NCI-H2081 (cell line): ENCODE measurements at places on chromosomes 12 and 14.

DNA sequence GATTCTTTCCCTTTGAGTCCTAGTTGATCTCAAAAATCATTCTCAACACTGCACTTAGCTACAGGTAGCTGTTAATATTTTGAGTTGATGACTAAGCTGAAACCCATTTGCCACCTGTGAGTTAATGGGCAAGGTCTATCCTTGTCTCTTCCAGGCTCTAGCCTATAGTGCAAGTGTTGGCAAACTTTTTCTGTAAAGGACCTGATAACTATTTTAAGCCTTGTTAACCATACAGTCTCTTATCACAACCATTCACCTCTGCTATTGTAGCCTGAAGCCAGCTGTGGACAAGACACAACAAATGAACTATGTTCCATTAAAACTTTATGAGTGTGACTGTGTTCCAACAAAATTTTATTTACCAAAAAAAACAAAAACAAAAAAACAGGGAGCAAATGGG lies 19.4 kb downstream of the RAP1B start:
- no peak for DNase-seq

- DNase-seq = no peak
Measured at GRCh38 chr14:83297361-83297760, 1763.7 kb upstream of the SEL1L start.

GRCh38 chr12:14962797-14963196 lies 1.4 kb upstream of the ARHGDIB start:
- DNase-seq = no peak

DNA sequence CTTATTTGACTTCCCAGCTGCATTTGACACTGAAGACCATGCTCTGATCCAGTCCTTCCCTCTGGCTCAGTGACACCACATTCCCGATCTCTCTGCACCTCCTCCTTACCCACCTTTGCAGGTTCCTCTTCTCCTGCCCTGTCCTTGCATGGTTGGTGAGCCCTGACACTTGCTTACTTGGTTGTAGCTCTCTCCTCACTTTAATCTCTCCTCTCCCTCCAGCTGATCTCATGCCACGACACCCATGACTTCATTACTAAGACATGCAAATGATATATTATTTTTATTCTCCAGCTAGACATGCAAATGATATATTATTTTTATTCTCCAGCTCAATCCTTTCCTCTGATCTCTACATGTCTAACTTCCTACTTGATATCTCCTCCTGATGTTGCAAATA lies at the start of gene SERPINA9:
Gene SERPINA9, minus strand, starts transcription at position 175 of the 400 bp plus-strand sequence. CDS start 6,357 bp downstream, outside the sequence.
- DNase-seq = no peak

DNA sequence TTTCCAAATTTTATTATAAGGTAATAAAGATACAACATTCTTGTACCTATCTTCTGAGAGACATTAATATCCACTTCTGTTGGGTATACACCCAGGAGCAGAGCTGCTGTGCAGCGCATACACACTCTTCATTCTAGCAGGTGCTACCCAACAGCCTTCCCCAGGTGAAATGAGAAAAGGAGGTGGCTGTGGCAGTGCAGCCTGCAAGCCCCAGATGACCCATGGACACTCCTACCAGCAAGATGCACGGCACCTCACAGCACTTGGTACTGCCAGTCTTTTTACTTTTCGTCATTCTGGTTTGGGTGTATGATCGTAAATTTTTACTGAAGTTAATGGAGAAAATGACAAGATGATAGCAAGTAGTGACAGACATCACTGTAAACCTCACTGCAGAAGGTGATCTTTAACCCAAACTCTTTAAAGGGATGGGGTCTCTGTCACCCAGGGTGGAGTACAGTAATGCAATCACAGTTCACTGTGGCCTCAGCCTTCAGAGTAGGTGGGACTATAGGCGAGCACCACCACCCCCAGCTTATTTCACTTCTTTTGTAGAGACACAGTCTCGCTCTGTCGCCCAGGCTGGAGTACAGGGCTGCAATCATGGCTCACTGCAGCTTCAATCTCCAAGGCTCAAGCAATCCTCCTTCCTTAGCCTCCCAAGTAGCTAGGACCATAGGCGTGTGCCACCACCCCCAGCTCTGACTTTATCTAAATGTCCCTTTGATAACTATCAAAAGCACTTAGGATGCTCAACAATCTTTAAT lies 26.5 kb downstream of the VPS37B start:
- no peak for DNase-seq

GRCh38 chr14:76900682-76901081 lies 74.5 kb downstream of the LRRC74A start:
- no peak for DNase-seq

GRCh38 chr12:124626971-124627411 lies 59.6 kb upstream of the NCOR2 start:
- DNase-seq = no peak

DNA sequence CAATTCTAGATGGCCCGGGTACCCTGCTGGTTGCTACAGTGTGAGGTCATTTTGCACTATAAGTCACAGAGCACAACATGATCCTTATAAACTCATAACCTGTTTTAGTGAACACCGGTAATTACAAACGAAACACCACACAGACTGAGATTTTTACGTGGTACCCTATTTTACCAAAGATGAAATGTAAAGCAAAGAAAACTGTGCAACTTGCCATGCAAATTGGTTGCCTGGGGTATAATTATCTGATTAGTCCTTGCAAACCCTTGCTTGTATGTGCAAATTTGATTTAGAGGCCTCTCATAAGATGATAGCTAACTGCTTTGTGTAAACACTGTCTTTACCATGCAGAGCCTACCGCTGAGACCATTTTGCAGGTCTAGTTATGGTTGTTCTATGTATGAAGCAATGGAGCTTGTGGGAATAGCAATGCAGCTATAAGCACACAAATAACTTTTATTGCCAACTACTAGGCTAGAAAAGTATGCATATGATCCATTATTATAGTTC lies 372.1 kb upstream of the FAR2 start:
- DNase-seq = no peak

DNA sequence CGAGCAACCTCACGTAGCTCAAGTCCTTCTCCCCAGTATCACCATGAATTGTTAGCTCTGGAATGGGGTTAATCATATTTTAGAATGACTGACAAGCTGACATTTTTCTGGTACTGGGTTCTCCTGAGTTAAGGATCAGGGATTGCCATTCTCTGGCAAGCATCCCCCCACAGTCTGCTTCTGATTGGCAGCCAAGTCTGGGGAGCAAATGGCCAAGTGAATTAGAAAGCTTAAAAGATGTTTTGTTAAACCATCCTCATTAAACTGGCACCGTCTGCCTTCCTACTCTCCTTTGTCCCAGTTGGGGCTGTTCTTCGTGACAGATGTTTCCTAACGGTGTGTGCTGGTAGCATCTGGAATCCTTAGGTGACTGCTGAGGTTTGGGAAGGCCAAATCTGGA lies 17.2 kb upstream of the CISTR start:
- DNase-seq = no peak

DNA sequence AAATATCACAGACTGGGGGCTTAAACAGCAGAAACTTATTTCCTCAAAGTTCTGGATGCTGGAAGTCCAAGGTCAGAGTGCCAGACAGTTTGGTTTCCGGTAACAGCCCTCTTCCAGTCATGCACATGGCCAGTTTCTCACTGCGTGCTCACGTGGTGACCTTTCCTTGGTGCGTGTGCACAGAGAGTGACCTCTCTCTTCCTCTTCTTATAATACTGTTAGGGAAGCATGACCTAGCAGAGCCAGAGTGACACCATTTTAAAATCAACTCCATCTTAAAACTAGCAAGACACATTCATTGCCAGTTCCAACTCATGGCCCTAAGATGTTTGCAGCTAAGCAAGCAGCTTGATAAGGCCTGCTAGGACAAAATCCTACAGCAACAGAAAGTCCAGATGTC lies 221.5 kb upstream of the DAAM1 start:
- no peak for DNase-seq

DNA sequence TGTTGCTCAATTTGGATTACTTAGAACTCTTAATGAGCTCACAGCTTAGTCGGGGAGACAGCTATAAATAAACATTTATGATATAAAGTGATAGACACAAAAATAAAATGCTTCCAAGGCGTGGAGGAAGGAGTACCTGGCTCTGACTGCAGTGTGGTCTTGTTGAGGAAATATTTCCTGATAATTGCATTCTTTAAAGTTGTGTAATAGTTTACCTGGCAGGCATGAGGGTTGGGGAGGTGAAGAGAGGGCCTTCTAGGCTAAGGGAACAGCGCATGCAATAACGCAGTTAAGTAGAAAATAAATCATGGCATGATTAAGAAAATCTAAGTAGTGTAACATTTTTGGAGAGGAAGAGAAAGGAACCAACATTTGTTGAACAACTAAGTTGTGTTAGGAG lies 260.5 kb upstream of the ATP2B1 start:
- no peak for DNase-seq

DNA sequence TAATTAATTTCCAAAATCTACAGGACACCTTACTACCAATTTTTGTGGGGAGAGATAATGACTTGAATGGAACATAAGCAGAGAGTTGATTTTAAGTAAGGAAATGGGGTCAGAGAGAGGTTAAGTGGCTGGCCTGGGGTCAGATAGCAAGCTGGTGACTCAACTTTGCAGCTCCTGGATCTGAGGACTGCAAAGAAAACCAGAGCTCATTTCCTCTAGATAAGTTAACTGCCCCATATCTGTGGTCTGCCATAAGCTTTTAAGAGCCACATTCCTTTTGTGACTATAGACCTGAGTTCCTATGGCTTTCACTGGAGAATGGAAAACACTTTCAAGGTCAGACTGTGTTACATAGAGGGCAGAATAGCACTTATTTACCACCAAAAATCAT lies 201.2 kb upstream of the PRICKLE1 start:
- no peak for DNase-seq

DNA sequence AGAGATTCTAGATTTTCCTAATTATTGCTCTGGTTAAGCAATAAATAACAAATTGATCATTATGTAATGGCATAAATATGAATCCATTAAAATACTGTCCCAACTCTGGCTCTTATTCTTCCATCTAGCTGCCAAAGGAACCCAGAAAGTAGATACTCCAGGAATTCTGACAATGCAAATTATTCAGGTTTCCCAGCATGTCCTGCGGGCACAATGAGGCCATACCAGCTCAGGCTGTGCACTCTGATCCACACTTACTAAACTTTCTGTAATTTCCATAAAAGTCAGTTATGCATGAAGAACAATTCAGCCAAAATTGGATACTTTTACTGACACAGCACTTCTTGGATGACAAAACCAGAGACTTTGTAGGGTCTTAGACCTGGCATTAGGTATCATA lies 576.3 kb downstream of the KCNH5 start:
- DNase-seq = no peak

GRCh38 chr12:94386422-94386821 lies 73.2 kb downstream of the CEP83 start:
- no peak for DNase-seq

DNA sequence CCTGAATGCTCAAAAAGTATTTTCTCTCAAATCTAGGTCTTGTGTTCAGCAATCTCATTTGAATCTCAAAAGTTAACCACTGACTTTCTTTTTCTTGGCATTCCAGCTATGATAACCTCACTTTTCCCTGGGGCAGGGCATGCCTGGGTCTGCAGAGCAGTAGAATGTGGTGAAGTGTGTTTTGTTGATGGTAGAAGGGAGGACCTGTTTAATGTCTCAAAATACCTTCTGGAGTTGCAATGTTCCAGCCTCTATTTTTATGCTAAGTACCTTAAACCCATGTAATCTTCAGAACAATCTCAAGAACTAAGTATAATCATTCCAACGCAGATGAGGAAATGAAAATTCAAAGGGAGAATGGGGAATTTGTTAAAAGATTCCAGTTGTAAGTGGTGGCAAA lies 82.1 kb upstream of the FUT8 start:
- DNase-seq = no peak

- DNase-seq = no peak
Measured at GRCh38 chr12:69331909-69332684, 16.1 kb upstream of the LYZ start.

DNA sequence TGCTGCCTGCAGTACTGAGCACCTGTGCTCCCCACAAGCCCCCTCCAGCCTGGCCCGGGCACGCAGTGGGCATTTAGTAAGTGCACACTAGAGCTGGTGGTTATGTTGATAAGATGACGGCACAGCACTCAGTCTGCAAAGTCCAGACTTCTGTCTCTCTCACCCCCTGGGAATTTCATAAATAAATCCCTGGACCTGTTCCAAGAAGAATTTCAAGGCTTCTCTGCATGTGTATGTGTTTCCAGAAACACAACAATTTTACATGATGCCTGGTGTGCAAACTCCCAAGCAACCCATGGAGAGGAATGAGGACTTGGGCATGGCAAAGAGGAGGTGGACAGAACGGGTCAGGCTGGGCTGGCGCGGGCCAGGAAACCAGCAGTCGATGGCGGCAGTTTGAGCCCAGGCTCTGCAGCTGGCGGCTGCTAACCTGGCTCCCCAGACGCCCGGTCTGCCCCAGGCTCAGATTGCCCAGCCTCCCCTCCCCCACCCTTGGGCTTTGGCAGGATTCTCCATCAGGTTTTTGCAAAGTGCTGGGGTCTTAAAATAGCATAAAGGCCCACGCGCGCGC lies 10.4 kb upstream of the ACVR1B start:
- DNase-seq = no peak

DNA sequence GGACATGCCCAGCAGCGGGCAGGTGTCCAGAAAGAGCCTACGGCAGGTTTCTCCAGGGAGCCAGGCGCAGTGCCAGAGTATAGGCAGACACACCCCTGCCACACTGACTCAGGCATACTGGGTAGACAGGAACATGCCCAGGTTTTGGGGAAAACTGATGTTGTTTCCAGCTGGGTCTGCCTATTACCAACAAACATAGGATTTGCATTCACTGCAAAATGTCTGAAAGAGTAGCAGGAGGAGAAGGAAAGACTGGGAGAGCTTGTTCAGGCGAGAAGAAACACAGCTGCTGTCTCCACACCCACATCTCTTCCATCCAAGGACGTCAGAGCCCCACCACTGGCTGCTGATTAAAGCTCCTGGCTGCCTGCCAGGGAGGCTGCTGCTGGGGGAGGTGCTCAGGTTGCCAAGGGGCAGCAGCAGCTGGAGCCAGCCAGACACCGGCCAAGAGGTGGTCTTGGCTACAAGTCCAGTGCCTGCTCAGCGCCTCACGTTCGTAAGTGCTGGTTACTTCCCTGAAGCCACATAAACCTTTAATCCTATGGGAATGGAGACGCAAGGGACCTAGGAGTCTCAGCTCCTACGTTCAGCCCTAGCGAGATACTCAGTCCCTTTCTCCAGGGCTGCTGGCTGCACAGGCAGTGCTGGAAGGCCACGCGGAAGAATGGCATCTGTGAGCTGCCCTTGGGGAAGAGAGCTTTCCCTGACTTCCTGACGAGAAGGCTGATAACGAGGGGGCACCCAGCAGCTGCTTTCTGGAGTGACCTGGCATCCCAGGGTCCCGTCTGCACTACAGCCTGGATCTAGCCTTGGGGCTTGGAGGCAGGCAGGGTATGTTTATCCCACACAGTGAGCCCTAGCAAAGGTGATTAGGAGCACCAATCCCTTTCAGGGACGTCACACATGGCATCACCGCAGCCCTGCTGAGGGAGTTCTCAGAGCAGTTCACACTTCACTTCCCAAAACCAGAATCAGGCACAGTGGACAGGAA lies 58.1 kb downstream of the PLEKHG3 start:
- peak; percentile 79 for DNase-seq

GRCh38 chr12:121297435-121297991 lies 1.0 kb upstream of the CAMKK2 start:
- DNase-seq = peak; percentile 39
